Stimulated activated CD4-positive, alpha-beta T cell treated with anti-CD3 and anti-CD28 coated beads, Interleukin-1b, Interleukin-23, amount 100 ng/mL, for 48 hours (primary cell): ENCODE measurements at places on chromosomes 6 and 20.
A peak's percentile ranks its signal among the peaks of the same experiment; 100 is the strongest.

- no peak for DNase-seq
These were observed 21.1 kb downstream of the KIAA1755 start for GRCh38 chr20:38239441-38239840.

DNA sequence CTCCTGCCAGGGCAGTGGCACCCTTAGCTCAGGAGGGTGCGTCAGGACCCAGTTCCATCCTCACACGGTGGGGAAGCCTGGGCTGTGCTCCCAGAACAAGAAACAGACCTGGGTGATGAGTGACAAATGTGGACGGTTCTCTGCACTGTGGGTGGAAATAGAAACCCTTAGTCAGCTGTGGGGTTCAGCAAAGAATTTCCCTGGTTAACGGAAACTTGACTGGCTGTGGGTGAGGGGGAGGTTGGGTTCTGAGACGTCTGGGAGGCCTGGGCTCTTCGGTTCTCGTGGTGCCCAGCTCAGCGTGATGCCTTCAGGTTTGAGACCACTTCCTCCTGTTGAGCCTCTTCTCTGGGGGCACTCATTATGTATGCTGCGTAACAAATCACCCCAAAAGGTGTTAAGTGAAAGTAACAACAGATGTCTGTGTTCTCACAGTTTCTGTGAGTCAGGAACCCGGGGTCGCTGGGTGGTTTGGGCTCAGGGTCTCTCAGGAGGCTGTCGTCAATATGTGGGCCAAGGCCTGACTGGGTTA is 53.1 kb upstream of the FAM83D start:
- peak; percentile 91 for DNase-seq

DNA sequence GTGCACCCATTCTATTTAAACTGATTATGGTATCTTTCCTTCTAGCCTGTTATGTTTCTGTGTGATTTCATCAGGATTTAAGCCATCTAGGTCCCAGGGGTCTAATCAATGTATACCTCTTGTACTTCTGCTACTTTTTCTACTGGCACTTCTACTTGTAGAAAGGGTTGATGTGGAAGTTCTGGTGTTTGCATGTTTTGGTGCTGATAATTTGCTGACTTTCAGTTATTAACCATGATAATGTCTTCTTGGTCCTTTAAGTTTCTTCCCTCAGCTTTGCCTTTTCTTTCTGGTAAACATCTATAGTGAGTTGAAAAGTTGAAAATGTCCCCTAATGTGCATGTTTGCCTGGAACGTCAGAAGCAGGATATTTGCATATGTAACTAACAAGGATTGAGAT is 390.6 kb upstream of the MAP3K7 start:
- DNase-seq, result no peak

DNA sequence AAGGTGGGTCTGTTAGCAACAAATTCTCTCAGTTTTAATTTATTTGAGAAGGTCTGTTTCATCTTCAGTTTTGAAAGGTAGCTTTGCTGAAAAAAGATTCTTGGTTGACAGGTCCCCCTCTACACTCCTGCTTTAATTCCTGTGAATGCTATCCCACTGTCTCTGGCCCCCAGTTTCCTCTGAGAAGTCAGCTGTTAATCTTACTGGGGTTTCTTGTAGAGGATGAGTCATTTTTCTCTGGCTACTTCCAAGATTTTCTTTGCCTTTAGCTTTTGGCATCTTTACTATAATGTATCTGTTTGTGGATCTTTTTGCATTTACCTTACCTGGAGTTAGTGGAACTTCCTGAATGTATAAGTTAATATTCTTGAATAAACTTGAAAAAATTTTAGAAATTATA is 122.7 kb downstream of the MMS22L start:
- DNase-seq, result no peak

- DNase-seq, result no peak
These were observed 178.4 kb upstream of the SUPT3H start for GRCh38 chr6:45555981-45556771.

- peak; percentile 73 for DNase-seq
These were observed 211.6 kb upstream of the ZNF184 start for GRCh38 chr6:27684264-27685211.

GRCh38 chr6:121430514-121431460 is 4.7 kb upstream of the GJA1 start:
- DNase-seq, result no peak

DNA sequence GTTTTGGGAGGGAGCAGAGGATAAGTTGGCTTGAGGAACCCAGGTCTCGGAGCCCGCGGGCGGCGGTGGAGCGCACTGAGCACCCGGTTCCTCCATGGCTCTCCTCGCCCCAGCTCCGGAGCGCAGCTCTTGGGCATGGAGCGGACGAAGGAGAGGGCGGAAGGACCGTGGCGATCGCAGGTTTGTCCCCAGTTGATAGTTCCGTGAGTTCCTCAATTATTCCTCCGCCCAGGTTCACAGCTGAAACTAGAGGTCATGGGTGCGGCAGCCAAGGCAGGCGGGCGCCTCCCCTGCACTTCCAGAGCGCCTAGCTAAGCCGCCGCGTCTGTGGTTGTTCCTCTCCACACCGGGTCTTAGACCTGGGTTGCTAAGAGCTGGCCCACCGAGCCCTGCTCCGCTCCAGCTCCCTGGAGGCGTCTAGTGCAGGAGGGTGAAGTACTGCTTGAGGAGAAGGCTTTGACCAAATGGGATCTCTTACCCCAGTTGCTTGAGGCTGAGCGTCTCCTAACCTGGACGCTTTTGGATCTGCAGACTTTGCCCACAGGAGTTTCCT is at the start of gene HTR1B:
TSS of gene HTR1B (minus strand) at position 184 of the 553 bp plus-strand sequence. CDS start at position 96, 88 bp downstream.
- no peak for DNase-seq

GRCh38 chr6:44040786-44041185 is 86.5 kb downstream of the MRPL14 start:
- no peak for DNase-seq

DNA sequence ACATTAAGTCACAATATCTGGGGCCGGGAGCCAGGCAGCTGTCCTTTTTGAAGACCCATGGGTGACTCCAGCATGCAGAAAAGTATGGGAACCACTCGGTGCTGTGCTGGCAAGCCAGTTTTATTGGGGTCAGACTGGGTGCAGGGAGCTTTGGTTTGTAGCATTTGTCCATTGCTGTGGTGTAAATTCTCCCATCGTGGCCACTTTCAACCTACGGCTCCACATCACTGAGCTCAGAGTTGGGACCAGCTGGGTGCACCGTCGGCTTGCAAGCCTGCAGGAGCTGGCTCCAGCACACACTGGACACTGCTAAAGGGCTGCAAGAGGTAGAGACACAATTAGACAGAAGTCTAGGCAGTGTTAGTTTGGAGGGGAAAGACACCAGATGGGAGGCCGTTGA is 66.9 kb downstream of the SYNJ2 start:
- DNase-seq, result no peak

DNA sequence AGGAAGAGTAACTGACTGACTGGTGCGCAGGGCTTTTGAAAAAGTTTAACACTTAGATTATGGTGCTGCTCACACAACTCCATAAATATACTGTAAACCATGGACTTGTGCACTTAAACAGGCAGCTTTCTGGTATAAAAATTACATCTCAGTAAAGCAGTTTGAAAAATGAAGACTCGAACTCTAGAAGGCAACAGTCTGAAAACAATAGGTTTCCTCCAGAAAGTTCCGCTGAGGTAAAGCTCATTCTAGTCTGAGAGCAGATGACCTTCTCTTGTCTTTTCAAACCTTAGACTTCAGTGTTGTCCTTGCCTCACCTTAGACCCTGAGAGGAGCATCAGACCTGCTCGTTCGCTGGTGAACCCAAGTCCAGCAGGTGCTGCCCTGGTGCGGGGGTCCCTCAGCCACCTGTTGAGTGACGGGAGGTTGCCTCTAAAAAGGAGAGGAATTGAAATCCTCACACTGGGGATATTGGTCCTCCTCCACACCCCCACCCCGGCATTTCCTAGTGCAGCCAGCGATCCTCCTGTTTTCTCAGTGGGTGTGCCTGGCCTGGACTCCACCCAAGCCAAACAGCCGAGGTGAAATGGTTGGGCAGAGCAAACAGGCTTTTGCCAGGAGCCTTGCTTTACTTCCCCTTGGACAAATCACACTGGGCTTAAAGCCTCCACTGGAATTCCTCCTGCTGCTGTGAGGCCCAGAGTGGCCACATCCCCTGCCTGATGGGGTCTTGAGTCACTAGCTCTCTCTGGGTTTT is 14.7 kb upstream of the PYGB start:
- DNase-seq, result no peak

DNA sequence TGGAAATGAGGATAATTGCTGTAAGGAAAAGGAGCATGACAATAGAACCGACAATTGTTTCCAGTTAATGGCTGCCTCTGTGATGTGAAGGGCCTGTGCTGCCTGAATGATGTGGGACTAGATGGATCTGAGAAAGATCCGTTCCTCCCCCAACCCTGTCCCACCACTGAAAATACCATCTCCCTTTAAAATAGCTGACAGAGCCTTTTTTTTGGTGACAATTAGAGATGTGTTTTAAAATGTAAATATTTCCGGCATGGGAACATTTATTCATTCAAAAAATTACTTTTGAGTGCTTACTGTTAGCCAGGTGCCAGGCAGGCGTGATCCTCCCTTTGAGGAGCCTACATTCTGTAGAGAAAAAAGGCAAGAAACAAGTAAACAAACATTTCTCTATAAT is 72.4 kb upstream of the SUPT3H start:
- DNase-seq, result no peak

DNA sequence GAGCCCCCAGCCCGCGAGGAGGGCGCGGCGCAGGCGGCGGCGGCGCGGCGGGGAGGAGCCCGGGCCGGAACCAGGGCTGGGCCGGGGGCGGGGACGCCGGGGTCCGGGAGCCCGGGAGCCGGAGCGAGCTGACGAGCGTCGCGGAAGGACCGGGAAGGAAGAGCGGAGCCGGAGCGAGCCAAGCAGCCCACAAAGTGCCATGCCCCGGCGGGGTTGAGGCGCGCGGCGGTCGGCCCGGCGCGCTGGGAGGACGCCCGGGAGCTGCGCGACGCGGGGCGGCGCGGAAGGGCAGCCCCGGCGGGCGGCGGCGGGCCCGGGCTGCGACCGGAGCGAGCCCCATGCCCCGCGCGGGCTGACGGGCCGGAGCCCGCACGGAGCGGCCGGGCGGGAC is 289 bp downstream of the FOXP4 start:
- DNase-seq, result peak; percentile 31

DNA sequence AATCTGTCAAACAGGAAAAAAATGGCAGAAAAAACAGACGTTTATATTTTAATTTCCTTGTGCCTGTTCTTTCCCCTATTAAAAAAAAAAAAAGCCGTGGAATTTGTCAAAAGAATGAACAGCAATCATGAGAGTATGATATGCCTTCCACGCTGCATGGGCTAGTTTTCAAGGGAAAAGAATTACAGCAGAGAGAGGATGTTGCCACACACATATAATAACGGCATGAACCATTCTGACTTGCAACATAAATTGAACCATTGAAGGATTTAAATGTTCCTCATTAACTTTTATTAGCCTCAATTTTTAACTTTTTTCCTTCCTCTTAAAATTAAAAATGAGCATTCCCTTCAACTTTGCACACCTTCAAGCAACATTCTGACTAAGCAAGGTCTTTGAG is 301.8 kb downstream of the FOXC1 start:
- DNase-seq, result no peak

- no peak for DNase-seq
These were observed 59.1 kb upstream of the CCN6 start for GRCh38 chr6:111994791-111995190.

DNA sequence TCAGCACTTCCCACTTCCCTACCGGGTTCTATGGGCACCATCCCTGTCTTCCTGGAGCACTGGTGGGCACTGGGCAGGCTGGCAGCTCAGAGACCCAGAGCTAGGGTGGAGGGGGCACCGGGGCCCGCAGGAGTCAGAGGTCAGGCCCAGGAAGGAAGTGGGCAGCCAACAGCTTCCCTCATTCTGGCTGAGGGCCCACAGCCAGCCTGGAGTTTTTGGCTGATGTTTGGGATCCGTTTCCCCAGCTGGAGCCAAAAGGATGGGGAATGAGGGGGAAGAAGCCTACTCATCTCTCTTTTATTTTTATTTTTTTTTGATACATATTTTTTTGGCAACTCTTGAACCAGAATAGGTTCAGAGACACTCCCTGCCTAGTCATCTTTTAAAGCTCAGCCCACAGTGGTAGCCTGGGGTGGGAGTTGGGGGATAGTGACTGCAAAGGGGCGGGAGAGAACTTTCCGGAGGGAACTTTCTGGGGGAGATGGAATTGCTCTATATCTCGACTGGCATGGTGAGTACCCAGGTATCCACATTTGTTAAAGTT is 54.2 kb upstream of the MLN start:
- DNase-seq, result no peak

- no peak for DNase-seq
These were observed 25.2 kb downstream of the ADGRF1 start for GRCh38 chr6:47016909-47017308.
